ENCODE measurements at places on chromosomes 3 and 15.

DNA sequence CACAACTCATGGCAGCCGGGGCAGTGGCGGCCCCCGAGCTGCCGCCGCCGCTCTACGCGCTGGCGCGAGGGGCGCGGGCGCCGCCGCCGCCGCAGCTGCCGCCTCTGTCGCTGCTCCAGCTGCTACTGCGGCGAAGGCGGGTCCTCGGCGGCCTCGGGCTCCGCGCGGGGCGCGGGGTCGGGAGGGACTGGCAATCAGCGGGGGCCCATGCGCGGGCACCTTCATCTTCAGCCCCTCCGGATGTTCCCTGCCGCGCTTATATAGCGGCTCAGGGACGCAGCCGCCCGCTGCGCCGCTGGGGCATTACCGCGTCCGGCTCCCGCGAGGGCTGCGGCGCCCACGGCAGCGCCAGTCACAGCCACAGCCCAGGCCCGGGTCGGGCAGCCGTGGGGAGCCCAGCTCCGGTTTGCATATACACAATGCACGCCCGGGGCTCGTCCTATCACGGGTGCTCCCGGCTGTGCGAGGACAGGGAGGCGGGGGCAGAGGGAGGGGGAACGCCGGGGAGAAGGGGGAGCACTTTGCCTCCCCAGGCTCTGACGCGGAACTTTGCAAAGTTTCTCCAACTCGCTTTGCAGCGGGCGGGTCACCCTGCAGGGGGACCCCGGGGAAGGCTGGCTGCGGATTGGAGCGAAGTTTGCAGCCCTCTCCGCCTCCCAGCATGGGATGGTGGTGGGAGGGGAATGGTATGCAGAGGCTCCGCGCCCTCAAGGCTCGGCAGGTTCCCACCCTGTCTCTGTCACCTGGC lies at the start of gene VGLL3:
TSS of gene VGLL3 (minus strand) at position 416 of the 748 bp plus-strand sequence. CDS start at position 10, 406 bp downstream.
- peak; percentile 85 for DNase-seq

DNA sequence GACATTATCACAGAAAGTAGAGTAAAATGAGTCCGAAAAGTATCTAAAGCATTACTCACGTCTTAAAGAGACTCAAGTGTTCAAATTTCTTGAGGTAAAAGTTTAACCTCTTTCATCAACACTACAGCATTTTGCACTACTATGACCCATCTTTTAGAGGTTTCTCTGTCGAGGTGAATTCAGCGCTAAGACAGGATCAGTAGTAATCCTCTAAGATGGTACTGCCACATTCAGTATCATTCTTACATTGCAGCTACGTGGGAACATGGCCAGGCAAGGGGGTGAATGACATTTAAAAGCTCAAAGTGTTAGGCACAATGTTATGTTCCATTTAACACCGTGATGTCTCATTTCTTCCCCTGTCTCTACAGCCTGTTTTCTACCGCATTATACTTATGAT lies 210.8 kb downstream of the FMN1 start:
- DNase-seq, result no peak

DNA sequence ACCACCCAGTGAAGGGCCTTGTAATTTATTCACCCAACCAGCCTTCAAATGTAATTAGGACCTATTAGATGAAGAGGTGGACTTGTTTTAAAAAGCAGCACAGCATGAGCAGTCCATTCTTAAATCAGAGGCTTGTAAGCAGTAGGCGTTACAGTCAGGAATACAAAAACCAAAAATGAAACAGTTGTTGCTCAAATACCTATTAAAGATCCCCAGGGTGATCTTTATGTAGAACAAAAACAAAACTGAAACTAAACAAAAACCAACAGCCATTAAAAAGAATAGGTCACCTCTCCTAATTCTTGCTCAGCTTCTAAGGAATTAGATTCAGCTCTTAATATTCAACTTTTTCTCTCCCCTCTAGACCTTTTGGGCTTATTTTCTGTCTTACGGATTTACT lies 104.9 kb upstream of the ST8SIA2 start:
- no peak for DNase-seq

DNA sequence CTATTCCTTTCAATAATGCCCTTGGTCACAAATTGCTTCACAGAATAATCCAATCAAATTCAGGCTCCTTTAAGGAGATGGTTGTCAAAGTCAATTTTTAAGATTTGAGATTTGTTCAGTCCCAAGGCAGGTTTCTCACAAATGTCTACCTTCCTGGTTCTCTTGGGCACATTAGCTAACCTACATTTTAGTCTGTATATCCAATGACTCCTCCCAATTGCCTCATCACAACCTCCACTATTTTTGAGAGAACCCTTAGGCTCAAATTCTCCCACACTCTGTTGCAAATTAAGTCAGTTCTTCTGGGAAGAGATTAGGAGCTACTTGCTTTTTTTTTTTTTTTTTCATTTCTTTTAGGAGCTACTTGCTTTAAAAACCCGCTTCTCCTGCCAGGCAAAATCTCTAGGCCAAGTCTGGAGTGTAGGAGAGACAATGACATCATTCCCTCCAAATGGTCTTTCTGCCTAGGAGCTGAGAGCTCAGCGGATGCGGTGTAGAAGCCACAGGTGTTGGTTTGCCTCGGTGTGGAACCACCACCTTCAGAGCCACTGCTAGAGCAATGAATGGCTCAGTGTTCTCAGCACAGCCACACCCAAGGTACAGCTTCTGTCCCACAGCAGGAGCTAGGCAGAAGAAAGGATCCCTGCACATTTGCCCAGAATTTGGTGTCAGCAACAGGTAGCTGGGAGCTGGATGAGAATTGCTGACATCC lies 10.0 kb upstream of the INO80 start:
- DNase-seq, result no peak

DNA sequence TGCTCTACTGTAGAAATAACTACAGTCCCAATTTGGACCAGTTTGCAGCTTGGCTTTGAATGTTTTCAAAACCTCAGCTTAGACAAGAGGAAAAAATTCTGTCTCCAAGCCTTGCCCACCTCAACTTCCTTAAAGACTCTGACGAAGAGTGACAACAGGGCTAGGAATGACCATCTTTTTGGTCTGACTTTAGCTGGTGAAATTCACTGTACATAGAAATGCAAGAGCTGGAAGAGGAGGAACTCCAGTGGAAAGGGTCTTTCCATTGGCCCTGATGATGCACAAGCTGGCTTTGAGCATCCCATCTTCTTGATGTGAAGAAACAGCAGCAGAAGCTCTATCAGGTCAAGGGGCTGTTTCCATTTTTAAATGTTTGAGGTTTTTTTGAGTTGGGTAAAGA lies 22.7 kb upstream of the SH3BP5 start:
- no peak for DNase-seq

DNA sequence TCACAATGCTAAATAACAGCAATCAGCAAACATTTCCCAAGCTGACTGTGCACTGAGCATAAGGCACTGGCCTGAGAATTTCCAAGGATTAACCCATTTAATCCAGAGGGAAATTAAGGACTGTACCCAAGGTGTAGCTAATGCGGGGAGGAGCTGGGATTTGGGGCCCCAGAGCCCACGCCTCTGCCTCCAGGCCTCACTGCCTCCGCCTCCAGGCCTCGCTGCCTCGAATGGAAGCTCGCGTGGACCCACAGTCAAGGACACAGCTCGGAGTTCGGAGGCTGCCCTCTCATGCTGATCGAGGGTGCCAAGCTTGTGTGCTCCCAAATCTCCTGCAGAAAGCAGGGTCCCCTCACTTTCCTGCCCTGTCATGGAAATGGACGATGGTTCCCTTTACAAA lies 76.5 kb upstream of the SNRPA1 start:
- no peak for DNase-seq

Measured in skeletal muscle cell (primary cell).